ENCODE measurements at places on chromosomes 13 and 19.

DNA sequence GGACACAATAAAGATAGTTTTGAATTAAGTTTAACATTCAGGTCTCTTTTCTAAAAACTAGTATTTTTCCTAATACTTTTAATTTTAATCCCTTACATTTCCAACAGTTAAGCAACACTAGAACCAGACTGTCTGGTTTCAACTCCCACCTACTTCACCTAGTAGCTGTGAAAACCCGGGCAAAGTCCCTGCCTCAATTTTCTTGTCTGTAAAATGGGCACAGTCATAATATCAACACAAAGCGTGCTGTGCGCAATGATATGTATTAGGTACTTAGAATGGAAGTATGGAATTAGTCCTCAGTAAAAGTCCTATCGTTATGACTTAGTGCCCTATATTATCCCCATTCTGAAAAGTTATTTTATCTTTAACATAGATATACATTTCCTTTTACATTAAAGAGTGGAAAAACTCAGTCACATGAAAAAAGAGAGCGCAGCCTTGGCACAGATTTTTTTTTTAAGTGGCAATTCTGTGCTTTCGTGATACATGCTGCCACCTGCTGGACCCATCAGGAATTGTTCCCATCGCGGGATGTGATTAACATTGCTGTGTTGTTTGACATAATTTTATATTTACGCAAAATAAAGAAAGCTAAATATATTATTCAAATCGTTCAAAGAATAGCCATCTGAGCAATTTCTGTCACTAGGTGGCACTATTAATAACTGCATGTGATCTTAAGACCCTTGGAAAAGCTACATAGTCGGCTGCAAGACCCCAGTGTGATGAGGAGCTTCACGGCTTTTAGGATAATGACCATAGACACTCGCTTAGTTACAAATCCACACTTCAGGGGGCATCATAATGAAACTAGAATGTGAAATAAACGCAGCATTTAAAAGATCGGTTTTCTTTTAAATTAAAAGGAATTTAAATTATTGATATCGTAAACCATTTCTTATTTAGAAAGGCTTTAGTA lies 59.9 kb downstream of the LIG4 start:
- peak; percentile 63 for DNase-seq

GRCh38 chr13:40313269-40314200 lies 352.9 kb downstream of the FOXO1 start:
- DNase-seq = no peak

GRCh38 chr19:47074621-47075020 lies 26.2 kb upstream of the TMEM160 start:
- DNase-seq = no peak

DNA sequence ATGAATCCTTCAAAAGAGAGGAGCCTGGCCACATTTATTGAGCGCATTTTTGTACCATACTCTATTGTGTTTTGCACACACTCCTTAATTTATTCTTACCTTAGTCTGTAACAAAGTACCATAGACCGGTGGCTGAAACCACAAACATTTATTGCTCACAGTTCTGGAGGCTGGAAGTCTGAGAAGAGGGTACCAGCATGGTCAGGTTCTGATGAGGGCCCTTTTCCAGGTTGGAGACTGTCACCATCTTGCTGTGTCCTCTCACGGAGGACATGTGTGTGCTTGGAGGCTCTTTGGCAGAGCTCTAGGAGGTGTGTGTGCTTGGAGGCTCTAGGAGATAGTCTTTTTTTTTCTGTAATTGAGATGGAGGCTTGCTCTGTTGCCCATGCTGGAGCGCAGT lies 2.1 kb downstream of the ZNF331 start:
- DNase-seq = no peak

DNA sequence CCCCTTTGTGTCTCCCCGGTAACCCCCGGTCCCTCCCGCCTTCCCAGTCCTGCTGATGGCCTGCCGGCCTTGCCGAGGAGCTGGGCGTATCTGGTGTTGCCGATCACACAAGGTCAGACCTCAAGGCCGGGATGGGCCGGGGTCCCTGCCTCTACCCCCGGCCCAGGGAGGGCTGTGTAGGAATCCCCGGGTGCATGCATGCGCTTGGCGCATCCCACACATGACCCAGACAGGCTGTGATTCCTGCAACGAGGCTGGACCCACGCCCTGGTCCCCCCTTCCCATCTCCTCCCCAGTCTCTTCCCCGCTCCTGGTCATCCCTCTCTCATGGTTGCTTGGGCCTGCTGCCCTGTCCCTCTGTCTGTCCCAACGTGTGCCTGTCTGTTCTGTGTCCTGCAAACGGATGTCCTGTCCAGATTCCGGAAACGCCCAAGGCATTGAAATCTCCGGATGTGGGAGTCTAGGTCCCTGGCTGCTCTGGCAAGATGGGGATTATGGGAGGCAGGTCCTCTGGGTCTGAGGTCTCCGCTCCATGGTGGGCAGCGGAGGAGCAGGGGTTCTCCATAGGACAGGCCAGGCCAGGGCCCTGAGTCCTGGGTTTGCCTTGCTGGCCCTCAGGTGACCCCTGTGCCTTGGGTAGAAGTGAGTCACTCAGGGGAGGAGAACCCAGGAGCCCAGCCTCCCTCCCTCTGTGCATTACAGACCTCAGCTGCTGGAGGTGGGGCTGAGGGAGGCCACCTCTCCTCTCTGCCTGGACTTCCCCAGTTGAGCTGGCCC lies 1.6 kb downstream of the PKN1 start:
- DNase-seq = no peak

GRCh38 chr19:46265217-46265828 lies 31.5 kb upstream of the HIF3A start:
- DNase-seq = peak; percentile 81

GRCh38 chr13:109840201-109840892 lies 54.0 kb upstream of the IRS2 start:
- no peak for DNase-seq

GRCh38 chr13:44306371-44307192 lies 67.0 kb upstream of the SERP2 start:
- peak; percentile 71 for DNase-seq

All from right forelimb (tissue), 1 donor.